GM12864 (cell line): ENCODE measurements at places on chromosomes 11 and 22.

GRCh38 chr11:101617735-101618332 is 34.0 kb upstream of the TRPC6 start:
- no peak for DNase-seq

GRCh38 chr11:64088162-64089026 is 52.7 kb downstream of the FLRT1 start:
- no peak for DNase-seq

DNA sequence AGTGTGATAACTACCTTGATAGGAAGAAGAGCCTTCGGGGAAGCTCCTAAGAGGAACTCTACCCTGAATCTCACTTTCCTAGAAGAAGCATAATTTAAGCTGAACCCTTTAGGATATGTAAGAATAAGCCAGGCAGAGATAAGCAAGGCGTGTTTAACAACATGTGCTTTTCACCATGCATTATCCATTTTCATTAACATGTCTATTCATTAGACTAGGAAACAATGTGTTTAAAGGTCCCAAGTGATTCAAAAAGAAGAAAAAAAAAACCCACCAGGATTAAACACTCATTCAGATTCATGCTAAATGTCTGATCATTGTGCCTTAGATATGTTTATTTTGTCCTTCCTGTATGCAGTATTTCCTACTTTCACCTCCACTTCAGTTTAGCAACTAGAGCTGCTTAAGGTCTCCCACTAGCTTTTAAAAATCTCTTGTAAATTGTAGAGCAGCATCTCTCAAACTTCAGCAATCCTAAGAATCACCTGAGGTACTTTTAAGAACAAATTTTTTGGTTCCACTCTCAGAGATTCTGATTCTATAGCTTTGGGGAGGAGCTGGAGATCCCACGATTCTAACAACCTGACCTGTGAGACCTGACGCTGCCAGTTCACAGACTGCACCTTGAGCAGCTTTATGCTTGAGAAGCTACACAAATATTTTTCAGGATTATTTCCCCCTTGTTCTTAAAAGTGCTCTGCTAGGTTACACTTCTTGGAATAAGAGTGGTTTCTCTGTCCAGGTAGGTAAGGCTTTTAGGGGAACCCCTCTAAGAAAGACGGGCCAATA is 955.4 kb upstream of the CCDC90B start:
- no peak for DNase-seq

- no peak for DNase-seq
Measured at GRCh38 chr22:25403811-25404471, 160.5 kb upstream of the GRK3 start.

DNA sequence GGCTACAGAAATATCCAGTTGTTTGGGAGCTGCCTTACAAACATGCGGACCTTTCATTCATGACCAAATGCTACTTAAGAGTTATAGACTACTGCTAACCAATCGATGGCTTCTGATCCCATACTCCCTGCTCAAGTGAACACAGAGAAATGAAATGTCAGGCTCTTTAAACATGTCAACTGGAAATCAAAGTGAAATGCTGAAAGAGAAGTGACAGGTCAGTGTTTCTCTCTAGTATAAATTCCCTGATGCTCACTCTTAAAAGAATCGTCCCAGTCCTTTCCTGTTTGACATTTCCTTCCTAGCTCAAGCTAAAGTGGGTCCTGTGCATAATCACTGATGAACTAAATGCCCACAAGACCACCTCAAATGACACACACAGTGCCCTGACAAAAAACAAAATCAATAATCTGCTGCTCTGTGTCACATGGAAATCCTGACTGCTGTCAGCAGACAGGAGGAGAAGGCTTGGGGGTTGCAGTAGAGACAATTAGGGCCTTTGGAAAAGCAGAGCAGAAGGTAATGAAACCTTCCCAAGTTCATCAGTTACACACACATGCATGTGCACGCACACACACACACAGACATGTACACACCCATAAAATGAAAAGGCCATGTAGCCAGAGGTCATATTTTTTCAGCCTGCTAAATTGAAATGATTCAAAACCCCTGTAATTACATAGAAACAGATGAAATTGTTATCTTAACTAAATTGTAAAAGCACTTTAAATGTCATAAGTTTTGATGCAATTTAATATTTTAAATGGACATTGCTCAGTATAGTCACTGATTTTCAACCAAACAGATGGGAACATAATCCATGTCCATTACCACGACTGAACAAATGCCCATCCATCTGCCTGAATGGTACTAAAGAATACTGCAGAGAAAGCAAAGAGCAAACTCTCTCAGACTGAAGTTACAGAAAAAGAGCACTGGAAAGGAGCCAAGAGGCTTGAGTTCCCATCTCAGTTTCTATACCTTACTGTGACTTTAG is 330.7 kb downstream of the TTC28 start:
- no peak for DNase-seq

DNA sequence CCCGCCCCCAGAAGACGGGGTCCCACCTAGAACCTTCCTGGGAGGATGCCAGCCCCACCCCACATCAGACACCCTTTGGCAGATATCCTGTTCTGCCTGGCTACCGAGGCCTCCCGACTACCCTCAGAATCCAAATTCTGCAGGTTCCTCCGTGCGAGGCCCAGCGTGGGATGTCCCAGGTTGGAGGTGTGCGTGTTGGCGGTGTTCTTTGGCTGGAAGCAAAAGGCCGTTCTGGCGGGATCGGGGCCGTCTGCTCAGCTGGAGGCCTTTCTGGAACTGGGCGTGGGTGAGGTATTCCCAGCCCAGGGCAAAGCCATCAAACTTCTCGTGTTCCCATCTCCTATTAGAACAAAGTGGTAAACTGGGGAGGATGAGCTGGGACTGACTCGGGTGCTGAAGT is 32.6 kb downstream of the NUP50 start:
- DNase-seq: no peak

DNA sequence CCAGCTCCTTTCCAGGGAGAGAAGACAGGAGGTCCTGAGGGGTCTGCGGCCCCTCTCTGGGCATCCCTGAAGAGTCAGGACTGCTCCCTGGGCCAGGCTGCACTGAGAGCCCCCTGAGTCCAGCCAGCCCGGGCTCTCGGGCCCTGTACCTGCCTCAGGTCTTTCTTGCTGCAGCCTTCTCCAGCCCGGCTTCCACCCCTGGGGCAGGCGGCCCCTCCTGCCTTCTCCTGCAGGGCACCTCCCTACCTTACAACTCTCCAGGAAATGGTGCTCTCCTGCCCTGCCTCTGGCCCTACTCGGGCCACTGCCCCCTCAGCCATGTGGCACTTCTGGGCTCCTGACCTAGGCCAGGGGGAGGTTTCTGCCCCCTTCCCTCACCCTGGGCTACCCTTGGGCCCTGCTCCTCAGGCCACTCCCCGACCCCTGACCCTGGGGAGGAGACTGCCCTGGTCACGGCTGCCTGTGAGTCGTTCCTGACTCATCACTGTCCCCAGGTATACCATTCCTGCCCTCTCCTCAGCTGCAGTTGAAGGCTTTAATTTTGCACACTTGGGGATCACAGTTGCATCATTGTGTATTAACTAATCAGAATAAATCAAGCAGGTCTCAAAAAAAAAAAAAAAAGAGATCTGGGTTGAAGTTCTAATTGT is 251.1 kb downstream of the NXPE2 start:
- DNase-seq: no peak

GRCh38 chr22:32048069-32048468 is 5.0 kb downstream of the SLC5A1 start:
- DNase-seq: no peak

- no peak for DNase-seq
Measured at GRCh38 chr22:26172389-26172990, 3.2 kb downstream of the SEZ6L start.

- no peak for DNase-seq
Measured at GRCh38 chr11:31375879-31376278, 6.2 kb downstream of the DNAJC24 start.

DNA sequence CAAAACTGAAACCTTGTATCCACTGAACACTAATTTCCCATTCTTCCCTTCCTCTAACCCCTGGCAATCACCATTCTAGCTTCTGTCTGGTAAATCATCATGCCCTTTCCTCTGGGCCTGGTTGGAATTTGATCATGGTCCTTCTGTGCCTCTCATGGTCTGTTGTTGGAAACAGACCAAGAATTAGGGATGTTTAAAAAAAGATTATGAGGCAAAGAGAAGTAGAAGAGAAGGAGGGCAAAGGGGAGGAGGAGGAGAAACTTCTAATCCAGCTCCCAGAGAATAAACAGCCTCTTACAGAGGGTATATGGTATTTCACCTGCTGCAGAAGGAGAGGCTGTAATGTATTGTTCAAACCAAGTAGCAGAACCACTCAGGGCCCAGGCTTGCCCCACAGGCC is 10.6 kb downstream of the BCO2 start:
- DNase-seq: no peak

- no peak for DNase-seq
Measured at GRCh38 chr11:12706545-12707499, 32.6 kb downstream of the TEAD1 start.

GRCh38 chr11:63952570-63952969 is 13.8 kb downstream of the NAA40 start:
- DNase-seq: no peak

DNA sequence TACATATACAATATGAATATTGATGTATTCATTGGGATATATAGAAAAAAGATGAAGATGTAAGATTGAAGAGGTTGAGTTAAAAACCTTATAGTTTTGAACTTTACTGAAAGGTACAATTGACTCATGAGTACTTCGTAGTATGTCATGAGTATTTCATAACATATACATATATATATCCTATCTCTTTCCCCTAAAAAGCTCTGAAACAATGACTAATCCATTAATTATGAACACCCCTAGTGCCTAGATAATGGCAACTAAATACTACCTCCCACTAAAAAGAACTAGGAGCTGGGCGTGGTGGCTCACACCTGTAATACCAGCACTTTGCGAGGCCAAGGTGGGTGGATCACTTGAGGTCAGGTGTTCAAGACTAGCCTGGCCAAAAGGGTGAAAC is 31.5 kb downstream of the SLC35F2 start:
- no peak for DNase-seq

DNA sequence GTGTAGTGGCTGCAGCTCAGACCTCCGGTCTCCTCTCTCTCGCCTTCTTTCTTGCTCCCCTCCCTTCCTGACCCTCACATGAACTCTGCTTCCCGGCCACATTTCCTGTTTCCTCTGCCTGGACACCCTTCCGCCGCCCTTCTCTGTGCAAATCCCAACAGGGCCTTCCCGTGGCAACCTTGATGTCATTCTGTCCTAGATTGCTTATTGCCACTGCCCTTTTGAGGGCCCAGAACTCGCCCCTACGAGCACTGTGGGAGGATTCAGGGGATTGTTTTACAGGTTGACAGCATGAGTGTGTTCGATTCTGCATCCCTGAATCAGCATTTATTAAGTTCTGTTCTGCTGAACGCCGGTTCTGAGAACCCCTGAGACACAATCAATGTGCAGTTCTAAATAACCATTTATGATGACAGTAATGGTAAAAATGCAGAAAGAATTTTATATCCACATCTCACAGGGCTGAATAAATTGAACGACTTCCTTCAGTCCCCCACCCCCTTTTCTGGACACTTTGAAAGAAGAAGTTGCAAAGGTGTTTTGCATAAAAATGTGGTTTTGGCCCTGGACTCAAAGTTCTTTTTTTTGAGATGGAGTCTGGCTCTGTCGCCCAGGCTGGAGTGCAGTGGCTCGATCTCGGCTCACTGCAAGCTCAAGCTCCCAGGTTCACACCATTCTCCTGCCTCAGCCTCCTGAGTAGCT is 6.4 kb downstream of the BATF2 start:
- DNase-seq: no peak

GRCh38 chr22:28023774-28024173 is 104.7 kb upstream of the PITPNB start:
- DNase-seq: no peak

DNA sequence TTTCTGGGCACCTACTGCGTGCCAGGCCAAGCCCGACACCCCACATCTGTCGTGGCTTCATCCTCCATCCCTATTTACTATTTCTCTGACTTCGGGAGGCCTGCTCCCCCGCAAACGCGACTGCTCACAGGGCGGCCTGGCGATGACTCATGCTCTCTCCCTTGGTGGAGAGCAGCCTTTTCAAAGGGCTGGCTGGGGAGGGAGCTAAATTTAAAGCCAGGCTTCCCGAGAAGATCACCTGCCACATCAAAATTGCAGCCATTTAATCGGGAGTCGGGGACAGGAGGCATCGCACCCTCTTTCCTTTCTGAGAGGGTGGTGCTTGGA is 24.9 kb upstream of the SHISAL1 start:
- no peak for DNase-seq

GRCh38 chr11:63940786-63941185 is 2.0 kb downstream of the NAA40 start:
- no peak for DNase-seq

GRCh38 chr11:114785820-114786219 is 107.5 kb downstream of the NXPE2 start:
- no peak for DNase-seq
